ENCODE measurements at places on chromosomes 1 and 21.

DNA sequence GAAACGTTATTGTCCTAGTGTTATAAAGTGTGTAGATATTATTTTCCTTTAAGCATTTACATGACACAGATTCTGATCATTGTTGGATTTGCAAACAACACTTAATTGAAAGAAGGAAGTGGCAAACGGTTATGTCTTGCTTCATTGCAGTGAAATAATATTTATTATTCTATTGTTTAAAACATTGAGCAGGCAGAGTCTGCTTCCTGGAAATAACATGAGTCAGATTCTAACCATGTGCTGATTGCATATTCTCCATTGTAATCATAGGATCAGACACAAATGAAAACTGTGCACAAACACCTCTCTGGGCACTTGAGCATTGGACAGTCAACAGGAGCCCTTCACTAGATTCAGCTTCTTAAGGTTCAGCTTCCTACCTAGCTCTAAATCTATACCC lies 46.8 kb upstream of the USP25 start:
- no peak for DNase-seq

DNA sequence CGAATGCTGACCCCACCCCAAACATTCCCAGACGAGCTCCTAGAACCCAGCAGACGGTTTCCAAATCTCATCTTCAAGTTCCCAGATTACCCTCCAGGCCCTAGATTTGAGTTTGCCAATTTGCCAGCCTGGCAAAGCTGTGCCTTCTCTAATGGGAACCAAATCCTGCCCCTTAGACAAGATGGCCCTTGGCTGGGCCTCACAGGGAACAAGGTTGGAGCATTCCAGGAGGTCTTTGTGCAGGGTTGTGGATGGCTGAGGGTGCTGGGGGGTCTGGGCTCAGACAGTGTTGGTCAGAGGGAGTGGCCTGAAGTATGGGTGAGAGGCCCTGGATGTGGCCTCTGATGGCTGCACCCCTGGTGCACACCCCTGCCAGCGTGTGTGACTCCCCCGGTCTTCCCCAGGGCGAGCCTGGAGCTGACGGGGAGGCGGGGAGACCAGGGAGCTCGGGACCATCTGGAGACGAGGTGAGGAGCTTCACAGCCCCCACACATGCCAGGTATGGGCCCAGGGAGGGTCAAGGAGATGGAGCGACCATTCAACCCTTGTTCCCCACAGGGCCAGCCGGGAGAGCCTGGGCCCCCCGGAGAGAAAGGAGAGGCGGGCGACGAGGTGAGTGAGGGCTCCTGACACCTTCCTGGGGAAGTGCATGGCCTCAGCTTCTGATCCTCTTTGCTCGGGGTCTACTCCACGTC lies 10.2 kb downstream of the COL6A1 start:
- DNase-seq = no peak

GRCh38 chr1:58857680-58858673 lies 74.1 kb upstream of the JUN start:
- DNase-seq = no peak

DNA sequence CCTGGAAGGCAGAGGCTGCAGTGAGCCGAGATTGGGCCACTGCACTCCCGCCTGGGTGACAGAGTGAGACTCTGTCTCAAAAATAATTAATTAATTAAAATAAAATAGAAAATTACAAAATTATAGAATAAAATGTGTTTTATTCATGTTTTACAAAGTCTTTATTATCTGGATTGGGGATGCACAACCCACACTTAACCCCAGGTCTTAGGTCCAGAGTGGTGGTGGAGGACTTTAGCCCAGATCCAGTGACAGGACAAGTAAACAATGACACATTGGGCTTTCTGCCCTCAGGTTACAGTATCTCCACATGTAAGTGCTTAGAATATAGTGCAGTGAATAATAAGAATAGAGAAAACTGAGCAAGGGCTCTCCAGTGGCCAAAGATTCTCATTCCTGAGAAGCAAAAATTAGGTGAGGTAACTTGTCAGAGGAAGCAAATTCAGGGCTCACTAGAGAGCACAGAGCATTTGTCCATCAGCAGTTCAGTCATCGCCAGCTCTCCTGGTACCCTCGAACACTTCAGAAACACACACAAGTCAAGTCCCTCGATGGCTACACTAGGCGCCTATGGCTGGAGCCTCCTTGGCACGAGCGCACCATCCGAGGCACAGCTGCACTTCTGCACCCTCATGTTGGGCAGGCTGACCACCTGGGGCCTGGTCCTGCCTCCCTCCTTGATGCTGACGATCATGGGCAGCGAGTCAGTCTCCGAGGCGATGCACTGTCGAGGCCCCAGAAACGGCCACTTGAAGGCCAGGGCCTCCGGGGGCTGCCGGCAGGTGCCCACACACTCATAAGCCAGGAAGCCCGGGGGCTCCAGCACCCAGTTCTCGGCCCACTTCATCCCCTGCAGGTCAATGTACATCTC lies 2.6 kb downstream of the LEFTY1 start:
- DNase-seq = no peak

DNA sequence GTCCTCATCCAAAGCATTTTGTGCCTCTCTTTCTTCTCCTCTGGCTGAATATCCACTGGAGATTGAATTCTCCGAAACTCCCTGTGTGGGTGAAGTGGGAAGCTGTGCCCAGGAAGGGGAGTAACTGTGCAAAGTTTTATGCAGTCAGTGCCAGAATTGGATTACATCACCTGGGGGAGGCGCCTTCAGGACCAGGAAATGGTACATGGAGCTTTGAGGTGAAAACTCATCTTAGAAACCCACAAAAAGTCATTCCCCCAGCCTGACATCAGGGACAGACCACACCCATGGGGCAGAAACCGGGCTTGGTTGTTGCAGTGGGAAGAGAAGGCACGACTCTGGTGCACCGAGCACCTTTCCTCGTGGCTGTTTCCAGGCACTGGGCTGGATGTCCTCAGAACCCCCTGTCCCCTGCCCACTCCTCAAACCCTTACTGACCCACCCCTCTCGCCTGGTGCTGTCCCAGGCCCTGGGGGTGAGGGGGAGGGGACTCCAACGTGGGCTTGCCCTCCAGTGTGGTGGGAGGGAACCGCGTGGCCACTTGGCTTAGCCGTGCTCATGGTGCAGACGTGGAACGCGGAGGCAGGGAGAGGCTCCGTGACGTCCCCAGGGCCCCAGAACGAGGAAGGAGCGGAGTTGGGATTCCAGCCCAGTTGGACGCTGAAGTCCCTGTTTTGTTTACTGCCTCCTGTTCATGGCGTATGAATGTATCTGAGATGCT lies 15.7 kb downstream of the TFF3 start:
- DNase-seq = no peak

GRCh38 chr1:14098294-14098913 lies 398.4 kb downstream of the PRDM2 start:
- no peak for DNase-seq

DNA sequence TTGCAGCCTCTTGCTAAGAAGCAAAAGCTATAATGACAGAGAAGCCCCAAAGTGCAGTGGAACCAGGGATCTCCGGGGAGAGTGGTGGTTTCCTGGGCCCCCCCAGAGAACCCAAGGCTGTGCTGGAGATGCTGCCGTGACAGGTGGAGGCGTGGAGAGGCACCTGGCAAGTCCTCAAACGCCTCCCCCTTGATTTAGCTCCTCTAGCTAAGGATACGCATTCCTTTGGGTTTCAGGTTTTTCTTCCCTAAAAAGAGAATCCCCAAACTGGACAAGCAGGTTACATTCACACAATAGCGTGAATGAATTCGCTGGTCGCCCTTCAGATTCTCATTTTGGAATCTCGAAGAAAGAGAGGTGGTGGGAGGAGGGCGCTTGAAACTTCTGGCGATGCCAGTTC lies 853 bp upstream of the ATP1A1 start:
- no peak for DNase-seq

DNA sequence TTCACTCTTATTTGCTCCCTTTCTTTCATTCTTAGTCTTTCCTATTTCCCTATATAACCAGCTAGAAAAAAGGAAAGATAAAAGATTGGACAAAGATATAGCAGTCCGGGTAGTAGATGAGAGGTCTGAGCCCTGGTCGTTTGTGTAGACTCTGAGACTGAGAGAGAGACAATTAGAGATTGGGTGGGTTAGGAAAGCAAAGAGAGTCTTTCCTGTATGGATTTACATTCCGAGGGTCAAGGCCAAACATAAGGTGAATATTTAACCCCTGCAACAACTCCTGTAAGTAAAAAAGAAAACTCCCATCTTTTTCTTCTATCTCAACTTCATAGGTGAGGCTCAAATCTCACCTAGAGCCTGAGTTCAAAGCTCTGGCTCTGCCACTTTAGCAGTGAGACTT lies 218.0 kb upstream of the FGGY start:
- DNase-seq = no peak

DNA sequence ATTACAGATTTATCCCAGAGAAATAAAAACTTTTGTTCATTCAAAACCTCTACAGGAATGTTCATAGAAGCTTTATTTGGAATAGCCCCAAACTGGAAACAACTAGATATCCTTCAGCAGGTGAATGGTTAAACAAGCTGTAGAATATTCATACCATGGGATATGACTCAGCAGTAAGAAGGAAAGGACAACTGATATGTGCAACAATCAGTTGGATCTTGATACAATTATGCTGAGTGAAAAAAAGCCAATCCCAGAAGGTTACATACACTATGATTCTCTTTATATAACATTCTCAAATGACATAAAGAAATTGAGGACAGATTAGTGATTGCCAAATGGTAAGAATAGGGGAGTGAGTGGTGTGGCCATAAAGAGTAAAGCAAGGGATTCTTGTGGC lies 376.7 kb downstream of the S1PR1 start:
- DNase-seq = no peak

DNA sequence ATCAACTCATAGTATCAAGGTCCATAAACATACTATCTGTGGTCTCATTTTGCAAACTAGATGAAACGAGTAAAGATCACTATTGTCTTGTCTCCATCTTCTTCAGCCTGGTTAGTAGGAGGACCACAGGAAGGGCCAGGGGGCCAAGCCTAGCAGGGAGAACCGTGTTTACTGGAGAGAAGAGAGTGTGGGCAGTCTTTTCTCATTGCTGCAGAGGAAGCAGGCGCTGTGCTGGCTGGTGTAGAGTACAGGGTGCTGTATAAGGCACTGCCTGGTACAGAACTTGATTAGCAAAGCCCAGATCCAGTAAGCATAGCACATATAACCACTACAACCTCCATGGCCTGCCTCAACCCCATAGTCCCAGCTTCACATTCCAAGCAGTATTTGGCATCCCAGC lies 10.0 kb upstream of the B4GALT3 start:
- no peak for DNase-seq

GRCh38 chr1:156648951-156649350 lies 7.0 kb downstream of the BCAN start:
- no peak for DNase-seq

- DNase-seq = no peak
Observed at GRCh38 chr1:191674626-191675179, 483.6 kb upstream of the RGS18 start.

DNA sequence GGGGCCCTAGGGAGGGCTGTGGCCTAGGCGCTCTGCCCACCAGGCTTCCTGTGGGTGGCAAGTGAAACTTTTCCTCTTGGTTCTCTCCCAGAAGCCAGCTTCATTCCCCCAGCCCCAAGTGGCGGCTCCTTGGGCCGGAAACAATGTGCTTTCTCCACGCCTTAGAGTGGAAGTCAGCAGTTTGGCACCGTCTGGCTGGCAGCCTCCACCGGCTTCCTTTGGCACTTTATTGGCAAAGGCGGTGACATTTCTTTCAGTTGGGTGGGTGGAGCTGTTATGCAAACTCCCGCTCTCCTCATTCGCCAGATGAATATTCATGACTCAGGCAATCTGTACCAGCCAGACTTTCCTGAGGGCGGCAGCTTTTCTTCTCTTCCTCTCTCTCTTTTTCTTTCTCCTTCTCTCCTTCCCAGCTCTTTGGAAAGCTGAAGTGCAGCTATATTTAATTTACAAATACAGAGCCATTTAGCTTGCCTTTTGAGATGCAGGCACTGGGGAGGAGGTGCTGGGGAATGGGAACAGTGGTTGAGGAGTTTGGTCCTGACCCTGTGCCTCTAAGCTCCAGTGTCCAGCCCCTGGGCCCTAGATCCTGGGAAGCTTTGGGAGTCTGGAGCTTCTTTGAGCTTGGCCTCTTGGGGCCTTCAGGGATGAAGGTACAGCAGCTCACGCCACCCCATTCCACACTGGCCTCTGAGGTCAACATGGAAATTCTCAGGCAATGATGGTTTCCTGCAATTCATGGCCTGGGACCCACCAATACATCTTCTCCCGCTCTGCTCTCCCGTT lies 67.8 kb upstream of the POU3F1 start:
- DNase-seq = peak; percentile 22

DNA sequence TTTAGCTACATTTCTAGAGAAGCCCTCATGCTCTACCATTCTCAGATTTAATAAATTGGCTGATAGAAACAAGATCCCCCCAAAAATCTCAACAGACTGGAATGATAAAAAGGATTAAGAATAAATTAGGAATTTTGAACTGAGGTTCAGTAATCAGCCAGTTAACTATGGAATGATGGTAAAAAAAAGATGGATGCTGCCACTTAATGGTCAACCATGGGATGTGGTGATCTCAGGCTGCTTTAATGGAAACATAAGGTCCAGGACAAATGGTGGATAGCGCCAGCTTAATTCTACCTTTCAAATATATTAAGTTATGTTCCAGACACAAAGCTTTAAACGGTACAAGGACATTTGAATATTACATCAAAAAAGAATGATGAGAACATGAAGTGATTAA lies 49.9 kb downstream of the CCN1 start:
- no peak for DNase-seq

- DNase-seq = no peak
Observed at GRCh38 chr1:162250004-162250730, 126.5 kb downstream of the SPATA46 start.

- DNase-seq = no peak
Observed at GRCh38 chr1:172670316-172670715, 11.4 kb downstream of the FASLG start.

DNA sequence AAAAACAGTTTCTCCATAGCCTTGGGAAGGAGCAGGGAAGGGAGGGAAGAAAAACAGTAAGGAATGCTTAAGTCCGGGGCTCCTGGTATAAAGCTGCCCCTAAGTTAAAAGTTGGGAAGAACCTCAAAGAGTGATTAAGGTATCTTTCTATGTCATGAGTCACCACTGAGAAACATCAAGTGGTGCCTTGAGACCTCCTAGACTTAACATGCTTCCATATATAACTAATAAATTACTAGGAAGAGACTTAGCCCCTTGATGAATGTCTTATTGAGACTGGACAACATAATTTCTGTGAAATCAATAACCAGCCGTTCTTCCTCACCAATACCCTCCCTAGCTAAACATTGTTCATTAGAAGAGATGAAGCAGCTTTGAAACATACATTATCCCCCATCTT lies 121.8 kb upstream of the SLC44A3 start:
- no peak for DNase-seq

GRCh38 chr1:48066936-48067335 lies 69.8 kb upstream of the TRABD2B start:
- no peak for DNase-seq

- DNase-seq = no peak
Observed at GRCh38 chr1:184340984-184341383, 45.8 kb upstream of the C1orf21 start.
